Fibroblast of skin of right quadriceps (primary cell): ENCODE measurements at places on chromosomes 5 and 9.

GRCh38 chr9:84001621-84002020 is 21.0 kb downstream of the RMI1 start:
- no peak for DNase-seq

DNA sequence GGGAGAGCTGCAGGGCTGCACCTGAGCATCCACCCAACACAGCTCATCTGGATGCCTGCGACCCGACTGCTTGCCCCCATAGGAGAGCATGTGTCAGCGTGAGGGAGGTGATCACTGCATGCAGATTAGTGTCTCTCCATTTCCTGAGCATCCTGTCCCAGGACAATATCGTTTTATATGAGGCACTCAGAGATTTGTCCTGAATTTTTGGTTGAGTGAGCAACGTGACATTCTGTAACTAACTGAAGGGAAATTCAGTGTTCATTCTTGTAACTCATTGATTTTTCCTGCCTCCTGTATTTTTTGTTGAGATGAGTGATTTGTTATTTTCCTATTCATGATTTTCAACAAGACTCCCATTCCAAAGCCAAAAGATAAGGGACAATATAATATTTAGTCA is 20.7 kb upstream of the ANKRD34B start:
- no peak for DNase-seq

- DNase-seq, result no peak
Observed at GRCh38 chr5:143182106-143182505, 221.4 kb downstream of the NR3C1 start.

- no peak for DNase-seq
Observed at GRCh38 chr9:71663216-71663615, 105.1 kb downstream of the CEMIP2 start.

GRCh38 chr9:98022447-98022846 is 34.1 kb upstream of the NANS start:
- DNase-seq, result no peak

DNA sequence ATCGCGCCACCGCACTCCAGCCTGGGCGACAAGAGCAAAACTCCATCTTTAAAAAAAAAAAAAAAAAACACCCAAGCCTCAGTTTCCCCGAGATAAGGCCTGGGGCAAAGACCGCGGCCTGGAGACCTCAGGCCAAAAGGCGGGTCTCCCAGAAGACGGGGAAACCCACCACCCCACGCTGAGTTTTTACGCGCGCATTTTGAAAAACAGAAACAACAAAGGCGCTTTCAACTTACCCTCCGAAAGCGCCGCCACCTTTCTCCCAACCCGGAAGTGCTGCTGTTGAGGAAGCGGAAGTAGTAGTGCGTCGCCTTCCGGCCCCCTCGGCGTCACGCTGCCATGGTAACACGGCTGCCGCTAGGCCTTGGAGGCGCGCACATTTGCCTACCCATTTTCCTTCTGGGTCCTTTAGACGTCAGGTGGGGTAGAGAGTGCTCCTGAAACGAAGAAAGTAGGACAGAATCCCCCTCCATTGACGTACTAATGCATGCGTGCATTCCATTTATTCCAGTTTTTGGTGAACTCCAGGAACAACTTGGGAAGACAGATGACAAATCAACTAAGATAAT is at the start of gene TTF1:
TTF1 (minus strand) TSS at position 287 of the 569 bp plus-strand sequence. CDS start 4,019 bp downstream, outside the sequence.
- DNase-seq, result peak; percentile 88

- no peak for DNase-seq
Observed at GRCh38 chr9:133737071-133737773, 930 bp downstream of the SARDH start.

DNA sequence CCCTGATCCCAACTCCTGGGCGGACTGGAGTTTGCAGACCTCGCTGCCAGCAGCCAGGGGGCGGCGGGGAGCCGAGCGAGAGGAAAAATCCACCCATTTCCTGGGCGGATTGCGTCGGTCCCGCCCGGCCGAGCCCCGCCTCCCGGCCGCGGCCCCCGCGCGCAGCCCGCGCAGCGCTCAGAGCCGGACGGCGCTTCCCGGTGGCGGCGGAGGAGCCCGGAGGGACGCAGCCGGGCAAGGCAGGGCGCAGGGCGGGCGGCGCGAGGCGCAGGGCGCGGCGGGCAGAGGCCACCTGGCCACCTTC is at the start of gene OLFM1:
OLFM1 (plus strand) TSS at position 180 of the 304 bp plus-strand sequence. CDS start 322 bp downstream, outside the sequence.
- peak; percentile 44 for DNase-seq

DNA sequence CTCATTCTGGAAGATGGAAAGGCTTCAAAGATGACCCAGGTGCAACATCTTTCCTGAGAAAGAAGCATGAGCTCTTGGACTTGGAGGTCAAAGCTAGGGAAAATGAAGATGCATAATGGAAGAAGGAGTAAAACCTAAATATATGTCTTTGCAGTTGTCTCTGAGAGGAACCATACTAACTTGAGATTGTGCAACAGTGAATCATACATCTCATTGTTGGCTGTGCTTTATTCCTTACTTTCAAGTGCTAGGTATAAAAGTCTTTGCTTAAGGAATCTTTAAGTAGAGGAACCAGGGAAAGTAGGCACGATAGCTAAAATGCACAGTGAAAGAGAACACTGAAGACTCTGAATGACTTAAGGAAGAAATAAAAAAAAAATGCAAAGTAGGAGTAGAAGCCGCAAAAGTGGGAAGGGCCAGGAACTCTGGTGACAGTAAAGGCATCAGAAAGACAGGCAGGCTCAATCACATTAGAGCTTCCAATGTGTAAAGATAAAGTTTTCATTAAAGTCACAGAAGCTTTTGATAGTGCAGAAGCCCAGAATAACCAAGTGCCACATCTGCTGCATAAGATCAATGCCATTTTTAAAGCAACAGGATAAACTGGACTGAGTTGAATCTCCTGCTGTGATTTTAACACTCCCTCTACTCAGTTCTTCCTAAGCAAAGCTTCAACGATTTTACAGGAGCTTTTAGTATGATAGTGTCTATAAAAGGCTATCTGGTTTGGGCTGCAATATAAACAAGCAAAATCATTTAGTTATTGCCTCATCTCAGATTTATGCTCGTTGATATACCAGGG is 432.3 kb upstream of the EDIL3 start:
- DNase-seq, result peak; percentile 0

GRCh38 chr5:132839426-132840301 is 9.2 kb upstream of the SHROOM1 start:
- DNase-seq, result peak; percentile 48

DNA sequence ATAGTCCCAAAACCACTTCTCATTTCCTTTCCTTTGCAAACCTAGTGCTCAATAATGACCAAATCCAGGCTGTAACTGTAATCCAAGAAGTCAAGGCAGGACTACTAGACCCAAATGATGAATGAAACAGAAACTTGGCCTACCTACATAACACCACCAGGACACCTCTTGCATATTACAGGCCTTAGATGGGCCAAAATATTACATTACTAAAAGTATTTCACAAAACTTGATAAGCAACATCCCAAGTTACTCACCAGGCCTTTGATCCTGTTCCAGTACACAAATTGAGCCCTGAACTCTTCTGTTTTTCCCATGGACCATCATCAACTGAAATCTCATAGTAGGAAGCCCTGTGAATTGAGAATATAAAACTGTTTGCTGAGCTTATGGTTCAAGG is 34.8 kb downstream of the NADK2 start:
- no peak for DNase-seq

GRCh38 chr9:133691191-133691590 is 47.0 kb downstream of the SARDH start:
- DNase-seq, result no peak

GRCh38 chr9:95406121-95406520 is 88.6 kb upstream of the FANCC start:
- peak; percentile 72 for DNase-seq

- DNase-seq, result no peak
Observed at GRCh38 chr9:16622541-16622940, 247.9 kb downstream of the BNC2 start.

DNA sequence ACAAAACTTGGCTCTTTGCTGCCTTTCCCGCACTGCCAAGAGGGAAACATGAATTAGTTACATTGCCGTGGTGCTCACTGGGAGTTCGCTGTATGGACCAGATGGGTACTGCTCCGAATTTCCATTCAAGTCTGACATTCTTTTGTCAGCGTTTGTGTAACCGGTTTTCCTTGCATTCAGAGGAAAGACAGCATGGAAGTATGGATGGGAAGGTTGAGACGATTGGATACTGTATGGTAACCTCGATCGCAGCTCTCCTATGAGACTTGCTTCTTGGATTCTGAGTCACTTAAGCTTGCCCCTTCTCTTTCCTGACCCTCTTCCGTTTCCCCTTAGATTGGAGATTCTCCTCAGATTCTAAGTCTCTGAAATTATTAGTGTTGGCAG is 625 bp upstream of the UBLCP1 start:
- DNase-seq, result peak; percentile 38

DNA sequence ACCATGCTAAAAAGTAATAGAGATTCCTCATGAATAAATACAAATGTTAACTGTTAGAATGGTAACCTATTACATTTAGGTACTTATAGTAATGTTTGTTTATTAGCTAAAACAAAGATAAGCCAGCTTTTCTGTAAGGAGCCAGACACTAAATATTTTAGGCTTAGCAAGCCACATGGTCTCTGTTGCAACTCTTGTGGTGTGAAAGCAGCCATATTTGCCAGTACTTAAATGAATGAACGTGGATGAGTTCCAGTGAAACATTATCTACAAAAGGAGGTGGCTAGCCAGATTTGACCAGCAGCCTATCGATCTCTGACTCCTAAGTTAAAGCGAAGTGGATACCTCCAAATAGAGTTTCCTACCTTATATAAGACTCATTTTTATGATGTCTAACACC is 331.6 kb downstream of the CDH12 start:
- peak; percentile 5 for DNase-seq

DNA sequence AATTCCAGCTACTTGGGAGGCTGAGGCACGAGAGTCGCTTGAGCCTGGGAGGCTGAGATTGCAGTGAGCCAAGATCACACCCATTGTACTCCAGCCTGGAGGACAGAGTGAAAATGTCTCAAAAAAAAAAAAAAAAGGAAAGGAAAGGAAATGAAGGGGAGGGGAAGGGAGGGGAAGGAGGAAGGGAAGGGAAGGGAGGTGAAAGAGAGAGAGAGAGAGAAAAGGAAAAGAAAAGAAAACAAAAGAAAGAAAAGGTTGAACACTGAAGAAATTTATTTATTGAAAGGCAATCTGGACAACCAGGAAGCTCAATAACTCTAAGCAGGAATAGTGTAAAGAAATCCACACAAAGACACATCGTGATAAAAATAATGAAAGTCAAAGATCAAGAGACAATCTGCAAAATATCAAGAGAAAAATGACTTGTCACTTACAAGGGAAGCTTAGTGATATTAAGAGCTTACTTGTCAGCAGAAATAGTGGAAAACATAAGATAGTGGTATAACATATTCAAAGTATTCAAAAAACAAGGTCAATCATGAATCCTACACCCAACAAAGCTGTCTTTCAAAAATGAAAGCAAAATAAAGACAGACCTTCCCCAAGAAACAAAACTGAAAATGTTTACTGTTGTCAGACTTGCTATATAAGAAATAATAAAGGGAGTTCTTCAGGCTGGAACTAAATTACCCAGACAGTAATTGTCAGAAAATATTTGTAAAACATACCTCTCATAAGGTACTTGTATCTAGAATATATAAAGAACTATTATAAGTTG is 10.9 kb upstream of the RIMOC1 start:
- DNase-seq, result no peak

DNA sequence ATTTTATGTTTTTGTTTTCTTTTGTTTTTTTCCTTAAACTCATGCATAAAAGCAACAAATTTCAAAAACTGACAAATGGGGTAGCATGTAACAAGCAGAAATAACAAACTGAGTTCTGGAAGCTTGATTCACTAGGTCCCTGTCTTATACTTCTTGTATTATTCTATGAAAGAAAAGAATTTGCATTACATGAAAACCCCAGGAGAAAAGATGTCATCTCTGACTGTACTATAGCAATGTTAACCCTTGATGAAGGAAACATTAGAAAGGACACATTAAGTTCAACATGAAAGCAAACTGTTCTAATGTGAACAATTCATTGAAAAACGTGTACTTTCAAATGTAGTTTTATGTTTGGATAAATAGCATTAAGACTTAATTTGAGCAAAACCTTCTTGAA is 9.2 kb downstream of the RAB14 start:
- no peak for DNase-seq

- DNase-seq, result no peak
Observed at GRCh38 chr5:86841000-86841644, 223.4 kb downstream of the COX7C start.

DNA sequence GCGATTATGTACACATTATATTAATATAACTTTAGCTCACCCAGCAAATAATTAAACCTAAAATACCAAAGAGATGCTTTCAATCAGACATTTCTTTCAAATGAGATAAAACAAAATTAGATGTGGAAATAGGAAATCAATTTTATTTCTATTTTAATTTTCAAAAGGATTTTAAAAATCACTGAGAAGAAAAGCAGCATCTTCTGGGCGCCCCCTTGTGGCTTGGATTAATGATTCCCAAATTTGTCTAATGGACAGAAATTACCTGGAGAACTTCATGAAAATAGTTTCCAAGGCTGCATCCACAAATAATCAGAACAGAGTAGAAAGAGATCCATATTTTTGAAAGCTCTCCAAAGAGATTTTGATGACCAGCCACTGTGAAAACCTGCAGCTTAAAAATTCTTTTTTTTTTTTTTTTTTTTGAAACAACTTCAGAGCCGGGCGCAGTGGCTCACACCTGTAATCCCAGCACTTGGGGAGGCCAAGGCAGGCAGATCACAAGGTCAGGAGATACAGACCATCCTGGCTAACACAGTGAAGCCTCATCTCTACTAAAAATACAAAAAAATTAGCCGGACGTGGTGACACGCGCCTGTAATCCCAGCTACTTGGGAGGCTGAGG is 50.9 kb upstream of the CEMIP2 start:
- DNase-seq, result peak; percentile 28

- no peak for DNase-seq
Observed at GRCh38 chr5:94173100-94173499, 431.7 kb upstream of the POU5F2 start.

- no peak for DNase-seq
Observed at GRCh38 chr9:38336341-38336740, 56.2 kb upstream of the ALDH1B1 start.

DNA sequence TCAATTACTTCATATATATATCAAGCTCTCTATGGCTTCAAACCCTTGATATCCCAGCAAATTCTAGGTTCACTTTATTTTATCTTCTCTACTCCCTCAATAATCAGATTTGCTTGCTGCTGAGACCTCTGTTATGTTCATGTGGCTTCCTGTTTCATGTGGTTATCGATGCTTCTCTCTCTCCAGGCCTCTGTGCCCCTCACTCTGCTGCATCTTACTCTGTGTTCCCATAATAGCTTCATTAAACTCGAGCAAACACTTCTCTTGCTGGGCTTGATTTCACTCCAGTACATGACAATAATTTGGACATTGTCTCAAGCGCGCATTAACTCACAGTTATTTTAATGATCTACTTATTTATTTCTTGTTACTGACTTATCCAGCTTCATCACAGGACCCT is 798.8 kb downstream of the CDH9 start:
- no peak for DNase-seq

- DNase-seq, result no peak
Observed at GRCh38 chr5:117881426-117882230, 1106.7 kb downstream of the DTWD2 start.

GRCh38 chr5:65103756-65104440 is 335.2 kb downstream of the CWC27 start:
- DNase-seq, result peak; percentile 4
